Stimulated activated CD8-positive, alpha-beta memory T cell treated with anti-CD3 and anti-CD28 coated beads, Interleukin-7, amount 100 ng/mL, for 1 hour (primary cell): ENCODE measurements at places on chromosomes 1 and 21.

- no peak for DNase-seq
These were observed 137.9 kb downstream of the DENND1B start for GRCh38 chr1:197637406-197637805.

- DNase-seq, result no peak
These were observed 27.7 kb upstream of the RPTN start for GRCh38 chr1:152186556-152187285.

GRCh38 chr1:31111290-31111951, 45.9 kb upstream of the PUM1 start:
- no peak for DNase-seq

- DNase-seq, result no peak
These were observed 27.8 kb downstream of the NTPCR start for GRCh38 chr1:232978091-232978634.

GRCh38 chr1:23751050-23751814, 8.0 kb downstream of the ELOA start:
- DNase-seq, result no peak

GRCh38 chr1:30028283-30028682, 695.1 kb downstream of the MATN1 start:
- no peak for DNase-seq

DNA sequence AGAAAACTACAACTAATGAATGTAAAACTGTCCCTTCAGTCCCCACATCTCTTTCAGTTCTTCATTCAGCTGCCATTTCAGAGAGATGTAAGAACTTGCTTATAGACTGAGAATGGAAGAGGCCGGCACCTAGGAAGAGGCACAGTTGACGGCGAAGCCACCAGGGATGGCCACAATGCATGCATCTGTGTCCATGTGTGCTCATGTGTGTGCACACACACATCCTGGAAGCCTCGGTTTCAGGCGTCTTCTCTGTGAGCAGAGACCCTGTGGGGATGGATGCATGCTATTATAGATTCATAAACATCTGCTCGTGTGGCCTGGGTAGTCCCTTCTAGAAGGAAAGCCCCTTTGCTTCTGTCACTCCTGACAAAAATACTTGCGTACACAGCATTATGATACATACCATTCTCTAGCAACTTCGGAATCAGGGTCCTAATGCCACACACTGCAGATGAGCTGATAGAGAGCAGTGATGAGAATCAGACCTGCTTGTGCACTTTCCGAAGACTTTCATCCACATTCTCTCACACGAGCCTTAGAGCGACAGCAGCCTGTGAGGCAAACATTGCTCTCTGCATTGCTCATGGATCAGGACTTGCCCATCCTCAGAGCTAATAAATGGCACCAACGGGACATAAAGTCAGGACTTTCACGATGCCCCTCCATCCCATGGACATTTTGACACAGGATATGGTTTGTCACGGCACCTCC, 12.4 kb upstream of the GPR61 start:
- no peak for DNase-seq

DNA sequence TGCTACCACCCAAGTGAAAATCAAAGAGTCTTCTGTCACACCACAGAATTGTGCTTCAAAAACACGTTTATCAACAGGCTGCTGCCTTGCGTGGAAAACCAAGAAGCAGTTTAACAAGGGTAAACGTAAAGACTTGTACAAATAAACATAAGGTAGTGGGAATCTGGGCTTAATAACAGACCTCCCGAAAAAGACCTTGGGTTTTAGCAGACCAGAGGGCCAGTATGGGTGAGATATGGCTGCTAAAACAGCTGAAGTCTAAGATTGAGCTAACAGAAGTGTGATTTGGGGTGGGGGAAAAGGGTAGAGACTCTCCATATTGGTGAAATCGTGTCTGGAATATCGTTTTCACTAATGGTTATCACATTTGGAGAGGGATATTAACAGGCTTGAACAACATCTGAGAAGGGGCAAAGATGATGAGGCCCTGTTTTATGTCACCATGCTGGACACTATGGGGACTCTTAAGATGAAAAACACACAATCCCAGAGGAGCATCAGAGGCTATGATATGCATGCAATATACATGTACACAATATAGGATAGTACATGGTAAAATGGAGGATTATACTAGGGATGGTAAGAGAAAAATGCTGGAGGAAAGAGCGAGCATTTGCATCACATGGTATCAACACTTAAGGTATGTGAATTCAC, 1.4 kb downstream of the MOV10 start:
- DNase-seq, result no peak

DNA sequence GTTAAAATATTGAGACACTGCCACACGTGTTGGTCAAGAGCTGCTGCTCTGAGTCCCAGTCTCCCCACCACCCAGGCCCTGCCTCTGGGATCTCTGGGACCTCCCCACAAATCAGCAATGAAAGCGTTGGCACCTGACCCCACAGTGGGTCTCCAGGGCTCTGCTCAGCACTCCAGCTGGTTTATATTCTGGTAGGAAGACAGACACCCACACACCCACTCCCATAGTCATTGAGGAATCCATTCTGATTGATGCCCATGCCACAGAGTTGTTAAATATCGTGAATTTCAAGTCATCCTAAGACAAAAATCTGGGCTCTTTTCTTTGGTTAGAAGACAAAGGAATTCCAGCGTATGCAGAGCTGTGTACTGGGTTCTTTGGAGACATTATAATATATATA, 91.6 kb downstream of the KIF26B start:
- no peak for DNase-seq

GRCh38 chr1:57421806-57422205, 2.1 kb downstream of the DAB1 start:
- no peak for DNase-seq

DNA sequence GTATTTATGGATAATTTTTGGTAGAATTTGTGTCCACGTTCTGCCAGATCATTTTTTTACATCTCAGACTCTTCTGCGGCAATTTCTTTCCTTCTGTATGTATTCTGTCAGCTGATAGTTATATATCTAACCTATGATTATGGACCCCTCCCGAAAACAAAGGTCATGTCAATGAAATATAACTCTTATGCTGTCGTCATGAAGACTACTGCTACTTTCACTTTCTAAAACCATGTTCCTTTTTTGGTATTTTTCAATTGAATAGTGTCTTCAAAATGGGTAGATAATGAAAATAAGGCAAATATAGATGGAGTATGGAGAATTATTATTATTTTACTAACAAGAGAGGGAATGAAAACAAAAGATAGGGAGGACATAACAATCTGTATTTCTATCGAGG, 3.2 kb downstream of the ANGPTL1 start:
- no peak for DNase-seq

DNA sequence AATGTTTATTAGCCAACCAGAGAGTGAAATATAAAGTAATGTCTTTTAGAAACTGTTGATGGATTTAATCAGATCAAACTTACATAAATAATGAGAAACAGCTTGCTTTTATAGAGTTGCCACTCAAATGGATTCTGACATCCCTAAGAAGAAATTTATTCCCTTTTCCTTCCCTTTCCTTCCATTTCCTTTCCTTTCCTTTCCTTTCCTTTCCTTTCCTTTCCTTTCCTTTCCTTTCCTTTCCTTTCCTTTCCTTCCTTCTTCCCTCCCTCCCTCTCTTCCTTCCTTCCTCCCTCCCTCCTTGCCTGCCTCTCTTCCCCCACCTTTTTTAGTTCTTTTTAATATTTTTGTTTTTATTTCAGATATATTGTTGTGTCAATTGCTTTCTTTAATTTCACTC, 27.3 kb downstream of the PRRX1 start:
- DNase-seq, result no peak

- DNase-seq, result no peak
These were observed 104.8 kb downstream of the RGS2 start for GRCh38 chr1:192913683-192914082.

DNA sequence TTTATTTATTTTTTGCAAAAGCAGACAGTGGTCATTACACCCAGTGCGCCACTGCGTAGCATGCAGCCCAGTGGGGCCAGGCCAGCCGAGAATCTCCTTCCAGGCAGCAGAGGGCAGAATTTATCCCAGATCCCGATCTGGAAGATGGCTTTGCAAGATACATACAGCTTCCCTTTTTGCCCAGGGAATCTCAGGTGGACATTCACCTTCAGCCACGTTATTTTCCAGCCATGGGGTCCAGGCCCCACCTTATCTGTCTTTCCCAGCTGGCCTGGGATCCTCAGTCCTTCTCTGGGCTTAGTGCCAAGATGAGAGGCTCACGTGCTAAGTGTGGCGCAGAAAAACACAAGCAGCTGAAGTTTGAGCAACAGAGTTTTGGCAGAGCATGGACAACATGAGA, 123.6 kb downstream of the AJAP1 start:
- no peak for DNase-seq

DNA sequence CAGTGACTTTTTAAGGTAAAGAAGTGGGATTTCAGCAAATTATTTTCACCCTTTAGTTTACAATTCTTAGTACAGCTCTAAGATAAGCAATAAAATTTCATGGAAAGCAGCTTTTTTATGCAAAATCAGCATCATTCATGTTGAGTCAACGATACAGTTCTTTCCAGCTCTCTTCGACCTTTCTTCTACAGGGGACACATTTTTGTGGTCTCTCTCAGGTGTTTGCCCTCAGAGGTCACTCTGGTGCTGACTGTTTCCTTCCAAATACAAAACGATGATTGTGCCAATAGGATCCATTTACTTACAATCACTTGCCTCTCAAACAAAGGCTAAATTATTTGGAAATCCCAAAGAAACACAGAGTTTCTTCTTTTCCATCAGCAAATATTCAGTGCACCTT, 51.0 kb downstream of the PSMG1 start:
- DNase-seq, result no peak

- DNase-seq, result no peak
These were observed at the start of gene DDAH1 for GRCh38 chr1:85465099-85465785. DDAH1 (minus strand) TSS chr1:85465159; CDS start chr1:85465045, 114 bp downstream.

GRCh38 chr21:24369278-24369677, 1238.0 kb downstream of the MRPL39 start:
- DNase-seq, result no peak

DNA sequence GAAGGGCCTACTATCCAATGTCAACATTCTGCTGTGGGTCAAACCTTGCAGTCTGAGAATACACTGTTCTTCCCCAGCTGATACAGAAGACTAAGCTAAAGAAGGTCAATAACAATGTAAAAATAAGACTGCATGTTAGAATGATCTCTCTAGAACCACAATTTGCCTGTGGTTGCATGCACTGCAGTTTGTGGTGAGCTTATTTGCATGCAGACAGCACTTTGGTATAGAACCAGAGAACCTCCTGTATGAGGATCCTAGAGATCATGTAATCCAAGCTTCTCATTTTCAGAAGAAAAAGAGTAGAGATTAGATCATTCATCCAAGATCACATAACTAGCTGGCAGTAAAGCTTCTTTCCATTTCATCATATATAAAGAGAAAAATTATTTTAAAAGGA, 15.8 kb downstream of the SYNJ1 start:
- no peak for DNase-seq

DNA sequence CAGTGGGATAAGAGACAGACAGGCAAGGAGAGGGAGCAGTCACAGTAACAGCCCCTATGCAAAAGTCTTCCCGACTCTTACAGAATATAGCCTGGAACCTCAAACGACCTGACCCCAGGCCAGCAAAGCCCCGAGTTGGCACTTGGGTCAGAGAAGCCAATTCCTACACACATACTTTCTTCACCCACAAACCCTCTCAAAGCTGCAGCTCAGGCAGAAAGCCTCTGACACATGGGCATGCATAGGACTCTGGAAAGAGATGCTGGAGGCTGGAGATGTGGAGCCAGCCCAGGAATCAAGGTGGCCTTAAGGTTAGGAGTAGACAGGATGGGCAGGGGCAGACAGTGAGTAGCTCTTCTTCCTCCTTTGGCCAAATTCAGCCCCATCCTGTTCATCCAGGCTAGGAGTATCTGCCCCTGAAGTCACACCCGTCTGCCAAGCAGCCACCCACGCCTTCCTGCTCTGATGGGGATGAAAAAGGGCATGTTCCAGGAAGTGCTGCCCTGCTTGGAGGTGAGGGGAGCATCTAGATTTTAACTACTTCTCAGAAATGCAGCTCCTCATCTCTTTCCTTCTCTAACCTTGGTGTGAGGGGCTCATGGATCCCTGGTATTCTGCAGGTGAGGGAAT, 7.8 kb downstream of the SLC41A1 start:
- DNase-seq, result no peak

DNA sequence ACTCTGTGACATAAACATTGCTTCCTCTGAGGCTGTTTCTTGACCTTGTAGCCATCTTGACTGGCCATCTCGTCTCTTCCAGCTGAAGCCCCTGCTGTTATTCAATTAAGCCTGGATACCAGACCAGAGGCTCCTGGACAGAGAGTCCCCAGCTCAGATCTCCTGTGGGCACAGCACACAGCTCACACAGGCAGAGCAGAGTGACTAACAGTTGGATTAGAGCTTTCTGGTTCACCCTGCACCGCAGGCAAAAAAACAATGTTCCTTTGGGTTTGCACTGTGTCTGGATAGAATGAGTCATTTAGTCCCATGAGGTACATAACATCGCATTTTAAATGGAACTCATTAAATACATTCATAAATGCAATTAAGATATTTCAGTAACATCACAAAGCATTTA, 33.4 kb upstream of the USH2A start:
- no peak for DNase-seq

DNA sequence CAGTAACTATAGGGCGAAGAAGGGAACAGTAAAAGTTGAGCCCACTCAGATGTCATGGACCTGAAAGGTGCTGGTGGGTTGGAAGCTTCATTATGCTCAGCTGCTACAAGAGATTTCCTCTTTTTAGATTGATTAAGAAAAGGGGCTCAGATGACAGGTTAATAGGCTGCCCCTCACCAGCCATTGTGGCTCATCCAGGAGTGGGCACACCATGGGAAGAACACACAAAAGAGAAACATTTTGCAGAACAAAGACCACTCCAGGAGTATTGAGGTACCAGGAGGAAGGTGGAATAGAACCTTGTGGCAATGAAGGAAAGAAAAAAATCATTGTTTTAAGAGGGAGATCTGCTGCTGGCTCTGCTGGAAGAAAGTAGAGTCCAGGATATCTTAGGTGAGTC, 205.5 kb downstream of the RYR2 start:
- DNase-seq, result no peak

- DNase-seq, result no peak
These were observed 98.6 kb downstream of the ZNF281 start for GRCh38 chr1:200311256-200311655.

DNA sequence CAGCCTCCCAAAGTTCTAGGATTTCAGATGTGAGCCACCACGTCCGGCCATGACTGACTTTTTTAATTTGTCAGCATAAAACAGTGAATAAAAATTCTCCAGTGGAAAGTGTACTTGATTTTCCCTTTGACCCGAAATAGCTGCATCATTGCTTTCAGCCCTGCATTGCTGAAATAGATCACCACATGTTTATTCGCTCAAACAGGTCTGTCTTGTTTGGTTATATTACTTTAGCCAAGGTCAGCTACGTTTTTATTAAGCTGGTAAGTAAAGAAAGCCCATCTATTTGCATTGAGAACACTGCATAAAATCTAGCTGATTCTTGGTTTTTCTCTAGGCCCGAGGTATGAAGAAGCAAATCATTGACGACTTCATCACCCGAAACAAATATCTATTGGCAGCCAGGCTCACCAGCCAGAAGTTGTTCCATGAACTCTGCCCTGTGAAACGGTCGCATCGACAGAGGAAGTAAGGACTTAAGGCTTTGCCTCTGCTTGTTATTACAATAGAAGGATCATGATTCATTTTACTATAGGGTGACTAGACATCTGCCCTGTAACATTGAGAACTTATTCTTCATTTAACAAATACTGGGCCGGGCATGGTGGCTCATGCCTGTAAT, 25.6 kb downstream of the AGMAT start:
- DNase-seq, result no peak

GRCh38 chr1:11364170-11364569, 91.2 kb downstream of the UBIAD1 start:
- DNase-seq, result no peak
